ENCODE measurements at places on chromosomes 12 and 14.

DNA sequence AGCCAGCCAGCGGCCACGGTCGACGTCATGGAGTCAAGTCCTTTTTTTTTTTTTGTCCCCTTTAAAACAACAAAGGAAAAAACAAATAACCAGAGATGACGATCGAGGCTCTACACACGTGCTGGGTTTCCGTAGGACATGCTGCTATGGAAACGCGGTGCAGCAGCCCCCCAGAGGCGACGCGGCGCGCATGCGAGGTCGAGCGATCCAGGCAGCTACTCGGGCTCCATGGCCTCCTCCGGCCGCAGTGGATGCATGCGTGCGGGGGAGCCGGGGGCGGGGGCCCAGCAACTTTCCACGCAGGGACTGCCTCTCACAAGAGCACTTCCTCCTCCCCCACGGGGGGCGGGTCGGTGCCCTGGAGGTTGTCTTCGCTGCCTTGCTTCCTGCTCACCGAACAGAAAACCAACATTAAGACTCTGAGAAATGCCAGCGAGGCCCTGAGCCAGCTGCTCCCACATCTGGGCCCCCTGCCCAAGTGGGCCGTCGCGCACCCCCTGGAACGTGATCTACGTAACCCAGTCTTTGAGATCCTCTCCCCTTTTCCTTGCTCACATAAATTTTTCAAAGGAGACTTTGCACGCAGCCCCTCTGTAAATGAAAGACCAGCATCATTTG, 30.7 kb downstream of the P2RX4 start:
- no peak for DNase-seq

GRCh38 chr12:54561164-54561563, 11.8 kb downstream of the PDE1B start:
- no peak for DNase-seq

- DNase-seq = no peak
These were observed 263.3 kb downstream of the SLC16A7 start for GRCh38 chr12:59859171-59859510.

DNA sequence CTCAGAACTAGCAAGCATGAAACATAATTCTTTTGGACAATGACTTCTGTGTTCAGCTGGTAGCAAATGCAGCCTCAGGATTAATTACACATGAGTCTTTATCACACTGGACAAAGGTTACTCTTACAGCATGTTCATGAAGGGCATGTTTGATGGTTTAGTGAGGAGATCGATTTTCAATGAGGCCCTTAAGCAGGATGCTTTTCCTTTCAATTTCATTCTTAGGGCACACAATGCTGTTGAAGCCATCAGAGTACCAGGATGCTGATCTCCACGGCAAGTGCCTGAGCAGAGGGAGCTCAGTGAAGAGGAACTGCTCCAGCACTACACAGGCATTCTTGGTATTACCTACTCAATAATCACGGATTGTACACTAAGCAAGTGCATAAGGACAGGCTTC, 542.0 kb downstream of the SNAPC1 start:
- no peak for DNase-seq

DNA sequence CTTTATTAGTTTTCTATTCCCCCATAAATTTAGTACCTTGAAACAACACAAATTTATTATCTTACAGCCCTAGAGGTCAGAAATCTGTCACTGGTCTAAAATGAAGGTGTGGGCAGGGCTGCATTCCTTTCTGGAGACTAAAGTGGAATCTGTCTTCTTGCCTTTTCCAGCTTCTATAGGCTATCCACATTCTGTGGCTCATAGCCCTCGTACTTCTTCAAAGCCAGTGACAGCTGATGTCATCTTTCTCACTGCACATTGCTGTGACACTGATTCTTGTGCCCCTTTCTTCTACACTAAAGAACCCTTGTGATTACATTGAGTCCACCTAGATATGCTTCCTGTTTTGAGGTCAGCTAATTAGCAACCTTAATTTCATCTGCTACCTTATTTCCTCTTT, 23.2 kb upstream of the DCN start:
- no peak for DNase-seq

DNA sequence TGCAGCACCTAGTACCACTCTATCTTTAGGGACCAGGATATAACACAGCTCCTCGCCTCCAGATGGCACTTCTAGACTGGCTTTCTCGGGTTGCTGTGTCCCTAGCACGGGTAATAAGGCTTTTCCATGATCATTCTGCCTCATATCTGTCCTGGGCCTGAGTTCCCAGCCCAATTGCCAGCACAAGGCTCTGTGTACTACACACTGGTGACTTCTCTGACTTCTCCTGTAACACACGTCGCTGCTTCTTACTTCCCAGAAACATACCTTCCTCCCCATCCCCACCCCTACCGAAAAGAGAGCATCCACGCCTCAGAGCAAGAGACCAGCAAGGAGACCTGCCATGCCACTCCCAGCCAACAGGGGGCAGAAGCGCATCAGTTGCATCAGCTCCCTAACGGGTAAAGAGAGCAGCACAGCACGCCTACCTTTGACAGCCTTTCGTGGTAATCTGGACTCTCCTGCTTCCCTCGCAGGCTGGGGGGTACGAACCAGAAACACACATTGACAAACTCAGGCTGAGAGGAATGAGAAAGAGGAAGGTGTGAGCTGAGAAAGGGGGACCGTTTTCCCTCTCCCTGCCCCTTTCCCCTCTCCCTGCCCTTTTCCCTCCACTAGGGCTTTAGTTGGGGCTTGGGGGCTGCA, 21.2 kb upstream of the ZNF740 start:
- DNase-seq = peak; percentile 10

GRCh38 chr14:96092936-96093335, 53.8 kb downstream of the C14orf132 start:
- no peak for DNase-seq

DNA sequence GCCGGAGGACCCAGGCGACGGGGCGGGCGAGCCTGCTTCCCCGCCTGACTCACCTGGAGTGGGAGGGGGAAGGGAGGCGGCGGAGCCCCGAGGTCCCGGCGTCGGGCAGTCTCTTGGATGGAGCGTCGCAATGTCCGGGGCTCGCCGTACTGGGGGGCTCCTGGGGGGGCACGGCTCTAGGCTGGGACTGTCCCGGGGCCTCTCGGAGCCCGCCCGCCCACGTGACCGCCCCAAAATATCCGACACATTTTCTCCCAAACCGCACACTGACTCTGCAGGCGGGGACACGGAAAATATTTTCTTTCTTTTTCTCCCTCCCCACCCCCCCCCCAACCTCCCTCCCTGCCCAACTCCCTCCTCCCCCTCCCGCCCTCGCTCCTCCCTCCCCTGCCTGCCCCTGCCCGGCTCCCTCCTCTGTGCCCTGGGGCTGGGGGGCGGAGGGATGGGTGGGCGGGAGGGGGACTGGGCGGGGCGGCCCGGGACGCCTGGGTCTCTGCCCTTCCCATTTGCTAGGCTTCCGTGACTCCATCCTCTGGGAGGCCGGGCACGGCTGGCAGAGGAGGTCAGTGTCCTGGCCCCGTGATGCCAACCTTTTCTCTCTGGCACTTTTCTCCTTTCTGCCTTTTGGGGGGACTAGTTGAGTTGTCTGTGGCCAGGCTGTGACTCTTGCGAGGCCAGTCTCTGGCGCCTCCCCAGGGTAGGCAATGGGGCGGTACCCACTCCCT, at the start of gene RARG:
TSS of gene RARG (minus strand) at position 289 of the 725 bp plus-strand sequence. CDS start 4,664 bp downstream, outside the sequence.
- DNase-seq = no peak

- no peak for DNase-seq
These were observed 11.7 kb upstream of the NFKBIA start for GRCh38 chr14:35416108-35416750.

DNA sequence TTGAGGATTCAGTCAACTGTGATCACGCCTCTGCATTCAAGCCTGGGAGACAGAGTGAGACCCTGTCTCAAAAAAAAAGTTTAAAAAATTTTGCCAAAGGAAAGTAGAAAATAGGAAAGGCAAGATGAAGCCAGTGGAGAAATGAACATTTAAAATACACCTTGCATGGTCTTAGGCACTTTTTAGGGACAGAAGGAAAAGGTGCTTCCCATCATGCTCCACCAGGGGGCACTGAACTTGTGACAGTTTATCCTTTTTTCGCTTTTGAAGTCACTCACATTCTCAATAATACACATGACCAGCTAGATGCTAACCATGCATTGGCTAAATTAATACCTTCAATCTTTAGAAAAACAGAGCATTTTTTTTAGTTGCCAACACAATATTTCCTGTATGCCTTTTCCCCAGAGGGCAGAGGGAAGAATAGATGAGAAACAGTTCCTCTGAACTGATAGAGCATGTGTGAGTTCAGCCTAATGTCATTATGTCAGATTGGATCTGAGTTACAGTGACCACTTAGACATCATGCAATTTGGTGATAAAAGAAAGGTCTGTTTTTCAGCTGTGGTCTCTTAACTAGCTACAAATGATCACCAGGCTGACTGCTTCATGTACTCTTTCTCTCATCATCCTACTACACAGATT, 221.8 kb upstream of the SSTR1 start:
- DNase-seq = no peak

- no peak for DNase-seq
These were observed 353.2 kb downstream of the BCAT1 start for GRCh38 chr12:24595652-24596235.

DNA sequence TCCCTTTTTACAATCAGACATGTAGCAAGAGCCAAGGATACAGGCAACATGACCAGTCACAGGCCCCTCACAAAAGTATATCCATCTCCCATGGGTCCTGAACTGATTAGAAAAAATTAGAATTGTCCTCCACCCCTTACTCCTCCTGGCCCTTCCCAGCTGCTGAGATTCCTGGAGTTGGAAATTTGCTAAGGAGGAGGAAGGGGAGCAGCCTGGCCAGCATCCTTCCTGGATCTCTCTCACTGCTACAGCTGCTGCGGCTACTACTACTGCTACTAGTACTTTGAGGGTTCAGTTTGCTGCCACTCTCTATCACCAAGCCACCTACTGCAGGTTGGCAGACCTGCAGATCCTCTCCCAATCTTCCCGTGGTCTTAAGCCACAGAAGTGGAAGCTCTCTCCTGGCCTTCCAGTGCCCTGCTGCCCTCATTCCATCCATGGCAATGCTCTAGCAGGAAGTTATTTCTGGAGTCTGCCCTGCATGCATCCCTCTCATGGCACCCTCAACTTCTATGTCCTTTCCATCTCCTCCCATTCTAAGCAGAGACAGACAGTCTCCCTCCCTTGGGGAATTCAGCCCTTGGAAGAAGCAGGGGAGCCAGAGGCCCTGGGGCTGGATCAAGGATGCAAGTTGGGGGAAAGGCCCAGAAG, 1.0 kb downstream of the ITGA7 start:
- DNase-seq = no peak

GRCh38 chr14:54627219-54627539, 60.3 kb downstream of the SAMD4A start:
- no peak for DNase-seq

DNA sequence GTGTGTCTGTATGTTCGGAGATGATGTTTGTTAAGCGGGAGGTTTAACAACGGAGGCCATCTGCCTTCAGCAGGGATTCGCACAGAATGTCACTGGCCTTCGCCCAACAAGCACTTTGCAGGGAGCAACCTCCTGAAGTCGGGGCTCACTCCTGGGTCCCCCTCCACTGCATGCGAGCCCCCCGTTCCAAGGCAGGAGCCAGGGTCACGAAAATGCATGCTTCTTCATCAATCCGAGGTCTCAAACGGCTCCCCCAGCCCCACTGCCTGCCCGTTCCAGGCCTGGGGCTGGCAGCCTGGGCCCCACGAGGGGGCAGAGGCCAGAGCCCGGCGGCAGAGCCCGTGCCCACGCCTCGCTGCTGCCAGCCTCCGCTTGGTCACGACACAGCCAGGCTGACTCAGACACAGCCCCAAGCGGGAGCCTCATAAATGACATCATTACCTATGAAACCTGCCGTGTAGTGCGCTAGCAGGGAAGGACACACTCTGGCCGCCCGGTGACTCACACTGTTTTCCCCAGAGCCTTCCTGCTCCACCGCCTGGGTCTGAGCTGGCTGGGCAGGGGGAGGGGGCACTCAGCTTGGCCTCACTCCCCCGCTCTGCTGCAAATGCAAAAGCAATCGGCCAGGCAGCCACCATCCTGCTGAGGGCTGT, 169.5 kb upstream of the RTL1 start:
- peak; percentile 38 for DNase-seq

GRCh38 chr12:32309811-32310736, 89.3 kb upstream of the FGD4 start:
- no peak for DNase-seq

DNA sequence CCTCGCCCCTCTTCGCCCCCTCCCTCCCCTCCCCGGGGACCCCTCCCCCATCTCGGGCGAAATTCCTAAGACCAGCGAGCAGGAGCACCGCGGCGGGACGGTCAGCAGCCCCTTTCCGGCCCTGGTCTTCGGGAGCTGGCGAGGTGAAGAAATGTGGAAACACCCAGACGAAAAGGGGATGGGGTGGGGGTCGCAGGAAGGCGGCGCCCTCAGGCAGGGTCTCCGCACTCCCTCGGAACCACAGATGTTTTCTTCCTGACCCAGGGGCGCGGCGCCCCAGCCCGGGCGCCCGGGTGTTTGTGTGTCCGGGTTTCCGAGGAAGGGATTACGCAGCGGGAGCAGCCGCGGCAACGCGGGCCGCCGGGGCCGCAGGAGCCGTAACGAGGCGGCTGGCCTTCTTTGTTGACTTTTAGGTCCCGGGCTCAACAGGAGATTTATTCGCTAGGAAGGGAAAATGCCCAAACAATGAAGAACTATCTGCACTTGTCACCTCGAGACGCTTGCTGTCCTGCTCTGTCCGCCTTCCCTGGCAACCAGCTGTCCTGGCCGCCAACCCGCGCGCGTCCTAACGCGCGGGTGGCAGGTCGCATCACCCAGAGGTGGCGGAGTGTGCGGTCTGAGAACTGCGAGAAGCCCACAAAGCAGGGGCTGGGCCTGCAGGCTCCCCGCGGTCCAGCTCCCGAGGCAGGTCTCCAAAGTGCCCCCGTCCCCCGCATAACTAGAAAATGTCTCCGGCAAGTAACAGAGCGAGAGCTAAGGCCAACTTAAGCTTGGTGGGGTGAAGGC, 7.0 kb downstream of the FOXA1 start:
- no peak for DNase-seq

GRCh38 chr12:99910342-99910741, 74.4 kb downstream of the ANKS1B start:
- no peak for DNase-seq

- DNase-seq = no peak
These were observed 261.2 kb downstream of the EGLN3 start for GRCh38 chr14:33689680-33690079.

DNA sequence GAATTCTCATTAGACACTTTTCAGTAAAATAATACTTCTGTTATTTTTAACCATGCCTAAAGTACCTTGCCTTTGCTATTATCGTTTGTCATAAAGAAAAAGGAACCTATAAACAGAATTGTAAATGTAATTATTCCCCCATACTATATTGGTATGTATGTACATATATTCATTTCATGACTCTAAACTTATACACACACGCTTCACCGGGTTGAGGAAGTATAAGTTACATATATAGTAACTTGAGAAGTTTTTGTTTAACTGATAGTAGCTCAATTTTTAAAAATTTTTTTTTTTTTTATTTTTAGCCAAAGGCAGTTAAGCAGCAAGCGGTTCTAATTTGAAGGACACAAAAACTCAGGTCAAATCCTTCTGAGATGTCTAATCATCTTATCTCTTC, 107.6 kb downstream of the PLEKHG7 start:
- no peak for DNase-seq

DNA sequence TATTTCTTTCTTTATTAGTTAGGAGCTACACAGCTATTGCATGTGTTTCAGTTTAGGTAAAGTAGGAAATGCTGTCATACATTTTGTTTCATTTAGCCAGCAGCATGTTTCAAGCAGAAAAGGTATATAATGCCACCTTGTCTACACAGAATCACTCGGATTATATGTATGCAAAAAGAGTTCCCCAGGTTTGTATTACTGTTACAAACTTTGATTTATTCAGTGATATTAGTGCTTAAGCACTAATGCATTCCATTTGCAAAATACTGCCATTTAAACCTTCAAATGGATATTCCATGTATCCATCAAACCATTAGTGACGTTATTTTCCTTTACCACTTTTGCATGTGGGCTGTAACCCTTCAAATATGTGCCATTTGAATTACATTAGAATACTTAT, 564.0 kb downstream of the RPL10L start:
- no peak for DNase-seq

Data from DMS79 (cell line).